ENCODE measurements at places on chromosomes 1 and 21.

- no peak for DNase-seq
Observed at GRCh38 chr1:11295905-11296304, 22.9 kb downstream of the UBIAD1 start.

DNA sequence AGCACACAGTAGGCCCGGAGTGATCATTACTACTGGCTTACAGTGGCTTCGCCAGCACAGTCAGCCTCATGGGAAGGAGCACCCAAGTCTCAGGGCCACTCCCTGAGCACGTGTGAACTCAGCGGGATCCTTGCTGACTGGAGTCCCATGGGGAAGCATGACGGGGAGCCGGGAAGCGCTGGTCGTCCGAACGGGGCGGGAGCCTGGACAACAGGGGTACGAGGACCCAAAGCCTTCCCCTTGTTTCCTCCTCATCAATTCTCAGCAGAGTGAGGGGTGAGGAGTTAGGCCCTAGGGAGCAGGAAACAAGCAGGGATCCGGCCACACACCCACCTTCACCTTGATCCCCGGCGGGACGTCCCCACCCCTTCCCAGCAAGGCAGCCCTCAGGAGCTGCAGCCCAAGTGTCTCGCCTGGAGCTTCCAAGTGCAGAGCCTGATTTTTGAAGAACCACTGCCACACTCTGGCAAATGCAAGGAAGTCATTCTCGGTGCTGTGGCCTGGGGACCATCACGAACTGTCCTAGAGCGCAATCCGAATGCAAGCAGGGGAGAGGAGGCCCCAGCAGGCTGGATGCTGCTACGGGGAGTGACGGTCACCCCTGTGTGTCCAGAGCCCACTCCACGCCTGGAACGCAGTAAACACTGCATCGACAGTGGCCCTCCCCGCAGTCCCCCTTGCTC is 35.5 kb downstream of the TOMM20 start:
- DNase-seq, result no peak

DNA sequence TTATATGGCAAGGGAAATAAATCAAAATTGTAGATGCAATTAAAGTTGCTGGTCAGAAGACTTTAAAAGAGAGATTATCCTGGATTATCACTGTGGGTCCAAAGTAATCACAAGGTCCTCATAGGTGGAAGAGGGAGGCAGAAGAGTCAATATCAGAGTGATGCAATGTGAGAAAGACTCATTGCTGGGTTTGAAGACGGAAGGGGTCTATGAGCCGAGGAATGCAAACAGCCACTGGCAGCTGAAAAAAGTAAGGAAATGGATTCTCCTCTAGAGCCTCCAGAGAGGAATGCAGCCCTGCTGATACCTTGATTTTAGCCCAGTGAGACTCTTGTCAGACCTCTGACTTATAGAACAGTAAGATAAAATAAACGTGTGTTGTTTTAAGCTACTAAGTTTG is 59.8 kb upstream of the MUTYH start:
- DNase-seq, result no peak

- DNase-seq, result no peak
Observed at GRCh38 chr1:47940326-47940725, 56.9 kb downstream of the TRABD2B start.

DNA sequence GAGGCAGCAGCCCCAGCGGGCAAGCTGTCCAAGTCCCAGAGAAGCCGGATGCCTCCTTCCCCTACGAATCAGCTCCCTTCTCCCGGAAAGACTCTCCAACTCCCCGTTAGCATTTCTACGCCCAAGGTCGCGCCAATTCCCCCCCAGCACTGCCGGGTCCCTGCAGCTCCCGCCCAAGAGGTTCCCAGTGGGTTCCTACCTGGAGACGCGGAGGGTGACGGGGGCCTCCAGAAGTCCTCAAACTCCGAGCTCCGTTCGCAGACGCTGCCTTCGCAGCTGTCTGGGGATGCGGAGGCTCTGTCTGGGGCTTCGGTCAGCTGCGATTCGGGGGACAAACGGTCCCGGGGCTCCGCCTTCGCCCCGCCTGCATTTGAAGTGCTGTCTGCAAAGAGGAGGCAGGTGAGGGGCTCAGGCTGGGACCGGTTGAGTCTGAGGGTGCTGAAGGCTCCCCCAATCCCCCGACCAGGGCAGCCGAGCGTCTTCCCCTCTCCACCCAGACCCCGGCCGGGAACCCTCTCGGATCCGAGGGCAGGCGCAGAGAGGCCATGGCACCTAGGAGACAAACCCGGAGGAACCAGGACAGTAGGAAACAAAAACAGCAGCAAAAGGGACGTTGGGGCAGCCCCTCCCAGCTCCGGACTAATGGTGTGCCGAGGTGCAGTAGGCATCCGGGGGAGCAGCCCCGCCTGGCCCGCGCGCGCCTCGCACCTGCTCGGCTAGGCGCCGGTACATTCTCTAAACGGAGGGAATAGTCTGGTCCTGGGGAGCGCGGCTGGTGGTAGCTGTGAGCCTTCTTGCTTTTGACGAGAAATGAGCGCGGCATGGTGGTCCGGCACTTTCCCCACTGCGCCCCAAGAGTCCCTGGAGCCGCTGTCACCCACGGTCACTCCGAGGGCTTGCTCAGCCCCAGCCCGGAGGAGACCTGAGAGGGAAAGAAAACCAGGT is 3.8 kb downstream of the GFI1 start:
- DNase-seq, result no peak

DNA sequence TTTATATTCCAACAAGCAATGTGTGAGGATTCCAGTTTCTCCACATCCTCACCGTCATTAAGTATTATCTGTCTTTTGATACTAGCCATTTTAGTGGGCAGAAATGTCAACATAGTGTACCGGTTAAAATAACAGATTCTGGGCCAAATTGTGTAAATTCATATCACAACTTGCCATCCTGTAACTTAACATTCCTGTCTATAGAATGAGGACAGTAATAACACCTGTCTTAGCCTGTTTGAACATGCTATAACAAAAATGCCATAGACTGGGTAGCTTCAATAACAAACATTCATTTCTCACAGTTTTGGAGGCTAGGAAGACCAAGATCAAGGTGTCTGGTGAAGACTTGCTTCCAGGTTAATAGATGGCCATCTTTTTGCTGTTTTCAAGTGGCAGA is 491.1 kb downstream of the PTBP2 start:
- DNase-seq, result no peak

DNA sequence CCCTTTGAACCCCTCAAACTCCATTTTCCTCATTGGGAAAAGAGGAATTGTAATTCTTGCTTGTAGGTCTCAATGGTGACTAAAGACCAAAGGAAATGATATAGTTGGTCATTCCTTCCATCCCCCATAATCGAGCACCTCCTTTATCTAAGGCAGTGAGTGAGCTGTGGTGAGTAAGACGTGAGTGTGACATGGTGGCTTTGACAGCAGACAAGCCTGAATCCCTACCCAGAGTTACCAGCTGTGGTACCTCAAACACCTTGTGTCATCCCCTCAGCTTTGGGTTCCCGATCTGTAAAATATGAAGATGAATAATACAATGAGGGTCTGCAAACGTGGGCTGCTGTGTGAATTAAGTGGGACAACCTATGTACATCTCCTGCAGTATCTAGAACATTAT is 8.4 kb downstream of the TRAF5 start:
- DNase-seq, result no peak

- DNase-seq, result no peak
Observed at GRCh38 chr1:228321895-228322294, 84.7 kb downstream of the TRIM11 start.

DNA sequence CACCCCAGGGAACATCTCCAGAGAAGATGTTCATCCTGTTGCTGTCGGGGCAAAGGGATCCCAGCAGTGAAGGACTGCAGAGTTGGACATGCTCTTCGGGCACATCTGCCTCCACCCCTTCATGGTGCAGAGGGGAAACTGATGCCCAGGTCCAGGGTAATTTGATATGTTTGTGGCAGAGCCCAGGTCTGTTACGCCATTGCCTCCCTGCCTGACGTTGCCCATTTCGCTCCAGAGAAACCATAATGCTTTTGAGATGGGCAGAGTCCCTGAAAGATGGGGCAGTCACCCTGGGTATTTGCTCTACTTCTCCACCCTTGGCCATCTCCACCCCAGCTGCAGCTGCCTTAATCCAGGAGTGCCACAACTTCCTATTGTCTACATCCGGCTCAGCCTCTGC is 290.4 kb upstream of the POU3F1 start:
- DNase-seq, result no peak

DNA sequence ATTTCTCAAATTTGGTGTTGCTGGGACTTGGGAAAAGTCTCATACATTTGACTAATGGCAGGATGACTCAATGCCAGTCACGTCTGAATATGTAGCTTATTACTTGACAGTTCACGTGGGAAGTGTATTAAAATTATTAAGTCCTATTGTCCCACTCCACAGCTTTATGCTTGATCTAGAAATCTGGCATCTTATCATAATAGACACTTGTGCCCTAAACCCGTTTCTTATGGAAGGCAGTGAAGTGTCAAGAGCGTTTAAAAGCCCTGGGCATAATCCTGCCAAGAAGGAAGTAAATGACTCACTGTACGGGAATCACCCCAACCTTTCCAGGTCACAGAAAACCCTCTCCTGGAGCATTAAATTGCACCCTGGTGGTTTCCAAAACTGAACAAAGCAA is 207.4 kb downstream of the APP start:
- DNase-seq, result no peak

DNA sequence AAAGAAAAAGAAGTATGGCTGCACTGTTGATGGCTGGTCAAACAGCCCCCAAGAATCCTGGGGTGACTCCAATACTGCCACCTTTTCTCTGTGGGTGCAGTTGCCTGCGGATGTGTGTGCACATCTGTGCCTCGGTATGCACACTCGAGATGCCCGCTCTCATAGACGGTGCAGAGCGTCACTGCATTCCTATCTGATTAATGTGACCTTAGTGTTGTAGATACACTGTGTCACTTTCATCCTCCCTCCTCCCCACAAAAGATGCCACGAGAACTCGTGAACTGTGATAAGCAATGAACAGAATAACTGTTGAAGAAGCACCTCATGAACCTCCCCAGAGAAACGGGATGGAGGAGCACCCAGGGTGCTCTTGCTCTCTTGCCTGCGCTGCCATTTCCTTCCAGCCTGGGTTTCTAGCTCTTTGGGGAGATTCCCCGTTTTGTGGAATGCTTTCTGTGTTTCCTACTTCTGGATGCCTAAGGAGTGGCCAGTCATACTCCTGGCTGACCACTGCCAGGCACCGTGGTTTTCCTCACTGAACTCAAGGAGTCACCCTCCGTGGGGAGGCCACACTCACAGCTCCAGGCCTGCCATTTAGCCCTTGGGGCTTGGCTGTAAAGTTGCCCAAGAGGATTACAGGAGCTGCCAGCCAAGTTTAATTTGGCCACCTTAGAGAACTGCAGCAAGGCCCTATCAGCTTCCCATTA is 32.0 kb downstream of the NTPCR start:
- DNase-seq, result no peak

- no peak for DNase-seq
Observed at GRCh38 chr1:2213576-2214505, 14.3 kb upstream of the SKI start.

DNA sequence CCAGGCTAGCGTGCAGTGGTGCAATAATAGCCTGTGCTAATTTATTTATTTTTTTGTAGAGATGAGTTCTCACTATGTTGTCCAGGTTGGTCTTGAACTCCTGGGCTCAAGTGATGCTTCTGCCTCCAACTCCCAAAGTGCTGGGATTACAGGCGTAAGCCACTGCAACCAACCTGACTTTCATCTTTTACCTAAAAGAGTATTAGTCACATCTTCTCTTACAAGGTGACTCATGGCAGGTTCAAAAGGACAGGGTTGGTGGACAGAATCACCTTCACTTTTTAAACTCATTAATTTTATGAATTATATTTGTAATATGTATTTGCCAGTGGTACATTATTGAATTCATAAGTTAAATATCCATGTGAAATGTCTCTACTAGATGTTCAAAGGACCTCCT is 18.1 kb downstream of the JAM2 start:
- DNase-seq, result no peak

DNA sequence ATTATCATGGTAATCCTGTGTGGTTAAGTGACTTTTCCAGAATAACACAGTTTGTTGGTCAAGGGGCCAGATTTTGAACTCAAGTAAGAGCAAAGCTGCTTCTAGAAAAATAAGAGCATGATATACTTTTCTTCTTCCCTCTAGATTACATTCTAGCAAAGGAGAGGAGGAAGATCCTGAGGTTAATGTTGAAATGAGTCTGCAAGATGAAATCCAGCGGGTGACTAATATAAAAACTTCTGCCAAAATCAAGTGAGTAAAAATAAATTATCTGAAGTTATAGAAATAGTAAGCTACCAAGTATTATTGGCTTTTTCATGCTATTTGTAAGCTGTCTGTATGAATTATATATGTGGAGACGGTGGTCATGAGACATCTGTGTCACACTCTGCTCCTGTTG is 12.8 kb downstream of the WDR3 start:
- no peak for DNase-seq

GRCh38 chr1:9849691-9850441 is 26.1 kb upstream of the CLSTN1 start:
- no peak for DNase-seq
